ENCODE measurements at places on chromosomes 6 and 20.
A peak's percentile ranks its signal among the peaks of the same experiment; 100 is the strongest.

- no peak for DNase-seq
Observed at GRCh38 chr6:148035806-148036390, 306.7 kb upstream of the SASH1 start.

- DNase-seq, result no peak
Observed at GRCh38 chr6:92024110-92024509, 1395.2 kb downstream of the EPHA7 start.

- no peak for DNase-seq
Observed at GRCh38 chr20:51340451-51340840, 202.1 kb downstream of the NFATC2 start.

GRCh38 chr6:25288518-25288917 lies 9.3 kb downstream of the CARMIL1 start:
- DNase-seq, result no peak

GRCh38 chr6:21599051-21599696 lies 5.6 kb downstream of the SOX4 start:
- DNase-seq, result no peak

DNA sequence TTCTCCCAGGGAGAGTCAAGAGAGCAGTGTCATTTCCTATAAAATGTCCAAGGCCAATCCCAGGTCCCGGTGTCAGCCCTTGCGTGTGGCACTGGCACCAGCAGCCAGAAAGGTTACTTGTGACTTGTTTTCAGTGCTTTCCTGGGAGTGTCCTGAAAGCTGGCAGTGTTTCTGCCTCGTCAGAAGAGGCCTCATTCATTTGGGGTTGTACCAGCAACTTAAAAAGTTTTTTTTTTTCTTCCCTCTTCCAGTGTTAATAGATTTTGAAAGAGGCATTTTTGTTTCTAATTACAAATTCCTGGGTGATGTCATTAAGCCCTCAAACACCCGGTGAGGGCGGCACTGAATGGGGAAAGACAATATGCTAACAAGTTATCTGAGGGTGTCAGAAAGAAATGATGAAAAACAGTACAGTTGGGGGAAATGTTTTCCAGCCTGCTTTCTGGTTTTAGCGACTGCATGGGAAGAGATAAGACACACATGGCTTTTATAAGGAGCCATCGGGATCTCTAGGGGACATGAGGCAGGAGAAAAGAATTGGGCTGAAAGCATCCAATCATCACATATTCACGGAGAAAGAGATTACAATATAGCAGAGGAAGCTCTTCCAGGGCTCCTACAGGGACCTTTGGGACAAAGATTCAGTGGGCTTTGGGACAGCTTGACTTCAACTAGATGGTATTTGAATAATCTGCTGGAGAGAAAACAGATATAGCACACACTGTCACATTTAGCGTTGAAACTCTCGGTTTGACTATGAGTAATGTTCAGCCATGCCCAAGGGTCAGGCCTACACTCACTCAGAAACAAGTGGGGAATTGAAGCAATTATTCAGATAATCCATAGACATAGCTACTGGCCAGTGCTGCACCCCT lies 153.0 kb downstream of the BCAS1 start:
- DNase-seq, result peak; percentile 49

- no peak for DNase-seq
Observed at GRCh38 chr6:144899161-144899560, 614.0 kb downstream of the UTRN start.

GRCh38 chr6:113995634-113996033 lies 24.7 kb upstream of the HDAC2 start:
- no peak for DNase-seq

- DNase-seq, result no peak
Observed at GRCh38 chr20:49620364-49621240, 52.7 kb upstream of the PTGIS start.

DNA sequence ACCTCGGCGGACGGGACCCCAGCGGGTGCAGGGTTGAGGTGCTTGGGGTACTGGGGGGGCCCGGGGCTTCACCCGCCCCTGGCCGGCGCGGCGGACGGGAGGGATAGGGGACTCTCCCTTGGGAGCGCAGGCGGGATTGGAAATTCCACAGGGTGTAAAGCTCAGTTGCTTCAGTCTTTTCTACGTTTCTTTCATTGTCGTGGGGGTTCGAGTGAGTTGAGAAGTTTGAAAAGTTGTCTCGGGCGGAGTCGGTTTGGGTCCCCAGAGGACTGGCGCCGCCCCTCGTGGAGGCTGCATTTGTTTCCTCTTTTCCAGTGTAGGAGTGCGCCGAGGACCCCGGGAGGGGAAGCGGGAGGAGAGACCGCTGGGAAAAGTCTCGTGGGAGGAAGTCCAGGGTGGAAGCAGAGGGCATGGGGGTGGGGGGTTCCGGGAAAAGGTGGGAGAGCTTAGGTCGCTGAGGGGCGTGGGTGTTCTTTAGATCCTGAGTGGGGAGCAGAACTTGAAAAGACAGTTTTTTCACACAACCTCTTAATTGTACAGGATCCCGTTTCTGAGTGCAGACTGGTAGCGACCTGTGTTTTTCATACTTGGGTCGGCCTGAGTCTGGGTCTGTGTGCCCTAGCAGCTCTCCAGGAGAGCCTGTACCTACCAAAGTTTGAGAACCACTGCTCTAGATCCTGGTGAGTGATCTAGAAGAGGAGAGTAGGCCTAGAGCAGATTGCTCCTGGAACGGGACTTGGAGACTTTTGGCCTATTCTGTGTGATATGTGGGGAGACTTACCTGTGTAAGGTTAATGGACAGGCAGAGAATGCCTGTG lies 495 bp downstream of the FAM83B start:
- DNase-seq, result no peak

- DNase-seq, result no peak
Observed at GRCh38 chr6:138292482-138292881, 74.2 kb upstream of the PBOV1 start.

GRCh38 chr20:16821211-16822089 lies 73.3 kb downstream of the OTOR start:
- no peak for DNase-seq

- DNase-seq, result no peak
Observed at GRCh38 chr20:34022839-34023234, 29.1 kb downstream of the RALY start.

- DNase-seq, result no peak
Observed at GRCh38 chr20:63254606-63255384, 532 bp upstream of the NKAIN4 start.

- no peak for DNase-seq
Observed at GRCh38 chr20:62197311-62197710, 14.5 kb downstream of the MTG2 start.

DNA sequence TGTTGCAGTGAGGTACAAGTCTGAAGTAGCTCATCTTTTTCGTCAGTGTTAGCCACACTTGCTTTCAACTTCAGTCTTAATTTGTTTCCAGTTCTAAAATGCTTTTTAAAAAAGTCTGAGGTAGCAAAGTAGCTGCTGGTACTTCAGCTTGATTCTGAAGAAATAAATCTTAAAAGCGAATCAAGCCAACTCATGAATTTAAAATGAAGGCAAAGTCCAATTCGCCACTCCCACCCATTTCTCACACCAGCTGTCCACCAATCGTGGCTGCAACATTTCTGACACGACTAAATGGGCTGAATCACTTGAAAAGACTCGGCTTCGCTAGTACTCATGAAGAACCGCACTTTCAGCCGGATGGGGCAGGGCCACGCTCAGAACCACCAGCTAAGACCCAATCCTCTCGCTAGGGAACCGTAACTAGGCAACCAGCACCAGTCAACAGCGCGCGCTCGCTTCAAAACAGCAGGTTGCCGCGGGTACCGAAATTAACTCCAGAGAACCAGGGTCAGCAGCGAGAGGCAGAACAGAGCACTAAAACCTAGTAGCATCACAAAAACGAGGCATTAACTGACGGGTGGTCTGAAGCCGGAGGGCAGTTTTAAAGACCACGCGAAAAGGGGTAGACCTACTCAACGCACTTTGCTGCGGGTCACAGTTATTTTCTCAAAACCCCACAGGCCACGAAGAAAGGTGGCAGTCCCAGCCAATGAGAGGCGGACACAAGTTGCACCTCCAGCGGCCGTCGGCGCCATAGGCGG lies 900 bp downstream of the BCLAF1 start:
- peak; percentile 88 for DNase-seq

DNA sequence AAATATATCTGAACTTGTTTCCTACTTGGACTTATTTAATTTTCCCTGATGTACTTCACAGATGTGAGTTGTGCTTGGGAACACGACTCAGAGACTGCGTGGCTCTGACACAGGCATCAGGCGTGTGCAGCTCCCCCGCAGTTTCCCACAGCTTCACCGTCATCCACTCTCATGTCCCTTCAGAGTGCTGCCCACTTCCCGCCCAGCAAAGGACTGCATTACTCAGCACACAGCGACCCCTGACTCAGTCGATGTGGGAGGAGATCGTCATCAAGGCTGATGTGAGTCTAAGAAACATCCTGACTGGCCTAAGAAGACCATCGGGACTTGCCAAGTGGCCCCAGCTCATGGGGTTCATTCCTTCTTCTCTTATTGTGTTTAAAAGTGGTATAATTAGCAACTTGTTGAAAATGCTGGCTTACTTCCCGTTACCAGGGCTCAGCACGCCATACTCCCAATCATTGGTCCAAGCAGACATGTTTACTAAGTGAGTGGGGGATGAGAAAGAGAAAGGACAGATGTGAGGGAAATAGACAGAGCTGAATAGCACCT lies 539.4 kb upstream of the JARID2 start:
- DNase-seq, result peak; percentile 84

DNA sequence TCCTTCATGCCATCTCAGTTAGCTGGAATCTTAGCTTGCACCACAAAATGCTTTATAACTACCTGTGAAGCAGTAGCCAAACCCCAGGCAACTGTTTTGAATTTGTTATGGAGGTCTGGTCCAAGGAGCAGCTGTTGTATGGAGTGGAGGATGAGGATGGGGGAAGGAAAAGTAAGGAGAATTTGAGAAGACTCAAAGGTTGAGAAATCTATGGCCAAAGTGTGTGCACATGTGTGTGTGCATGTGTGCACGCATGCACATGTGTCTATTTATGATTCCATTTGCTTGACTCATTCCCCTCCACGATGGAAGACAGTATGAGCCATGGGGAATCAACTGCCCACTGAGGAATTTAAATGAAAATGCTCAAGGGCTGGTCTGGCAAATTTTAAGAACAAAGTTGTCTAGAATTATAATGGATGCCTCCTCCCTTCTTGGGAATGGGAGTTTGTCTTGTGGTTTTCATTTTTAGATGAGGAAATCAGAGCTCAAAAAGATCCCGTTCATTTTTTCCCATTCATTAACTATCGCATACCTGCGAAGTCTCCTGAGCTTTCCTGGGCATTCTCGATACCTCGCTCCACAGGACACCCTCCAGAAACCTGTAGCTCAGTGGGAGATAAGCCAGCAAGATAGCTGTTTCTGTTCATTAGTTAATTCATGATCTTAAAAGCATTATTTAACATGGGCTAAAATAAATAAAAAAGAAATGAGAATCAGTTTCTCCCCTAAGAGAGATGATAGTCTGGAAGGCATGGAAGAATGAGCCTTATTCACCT lies 152.3 kb upstream of the NEDD9 start:
- DNase-seq, result no peak

GRCh38 chr6:40788661-40789655 lies 201.8 kb upstream of the LRFN2 start:
- DNase-seq, result no peak

DNA sequence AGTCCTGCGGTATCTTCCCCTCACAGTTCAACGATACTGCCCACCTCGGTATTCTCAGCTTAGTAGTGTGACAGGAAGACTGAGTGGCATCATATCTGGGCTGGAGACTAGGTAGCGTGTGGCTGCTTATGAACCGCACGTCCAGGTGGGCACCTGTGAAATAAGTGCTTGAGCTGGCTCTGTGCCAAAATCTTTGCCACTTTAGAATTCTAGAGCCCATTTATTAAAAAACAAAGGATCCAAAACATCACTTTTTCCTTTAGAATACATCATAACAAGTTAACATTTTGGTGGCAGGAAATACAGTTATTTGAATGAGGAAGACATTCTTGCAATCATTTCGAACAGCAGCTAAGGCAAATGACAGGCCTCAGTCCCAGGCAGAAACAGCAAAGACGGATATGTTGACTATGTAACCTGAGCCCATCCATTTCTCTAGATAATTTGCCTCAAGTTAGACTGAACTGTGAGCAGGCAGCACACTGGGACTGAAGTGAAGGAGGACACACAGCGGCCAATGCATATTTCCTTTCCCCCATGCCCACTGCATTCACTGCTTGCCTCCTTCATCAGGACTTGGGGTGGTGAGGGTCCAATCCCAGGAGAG lies 136.6 kb downstream of the GMDS start:
- no peak for DNase-seq

DNA sequence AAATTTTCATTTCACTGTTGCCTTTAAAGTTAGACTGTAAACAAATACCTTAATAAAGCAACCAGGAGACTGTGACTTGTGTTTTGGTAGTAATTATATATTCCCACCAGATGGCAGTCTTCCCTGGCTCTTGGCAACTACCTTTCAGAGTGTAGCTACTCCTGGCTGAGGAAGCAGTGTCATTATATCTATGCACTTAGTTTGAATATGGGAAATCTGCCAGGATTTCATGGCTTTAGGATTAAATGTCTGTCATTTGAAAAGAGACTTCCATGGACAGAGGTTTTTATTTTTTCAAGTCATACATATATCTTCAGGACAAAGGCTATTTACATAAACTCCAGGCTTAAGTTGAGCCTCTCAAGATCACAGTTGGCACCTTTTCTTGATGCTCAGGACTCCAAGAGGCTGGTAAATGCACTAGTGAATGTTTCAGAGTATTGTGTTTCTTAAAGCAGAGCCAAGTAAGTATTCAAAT lies 160.1 kb downstream of the C6orf58 start:
- no peak for DNase-seq

GRCh38 chr6:80133020-80133419 lies 26.5 kb downstream of the BCKDHB start:
- DNase-seq, result no peak

DNA sequence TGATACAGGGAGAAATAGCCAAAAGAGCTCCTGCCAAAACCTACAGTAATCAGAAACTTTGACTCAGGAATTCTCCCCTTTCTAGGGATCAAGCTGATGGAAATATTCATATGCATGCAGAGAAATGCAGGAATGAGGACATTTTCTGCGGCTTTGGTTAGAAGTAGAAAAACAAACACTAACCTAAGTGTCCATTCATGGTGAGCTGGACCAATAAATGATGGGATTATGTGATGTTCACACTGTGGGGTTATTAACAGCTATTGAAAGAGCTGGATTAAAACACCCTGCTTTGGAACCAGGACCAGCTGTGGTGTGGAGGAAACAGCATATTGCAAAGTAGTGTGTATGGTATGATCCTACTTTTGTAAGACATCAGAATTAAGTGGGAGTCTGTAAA lies 143.1 kb downstream of the SYCP2 start:
- no peak for DNase-seq

- DNase-seq, result peak; percentile 82
Observed at GRCh38 chr20:325889-326644, 715 bp downstream of the SOX12 start.

GRCh38 chr6:125001684-125002405 lies 39.6 kb downstream of the RNF217 start:
- DNase-seq, result no peak

- DNase-seq, result no peak
Observed at GRCh38 chr20:32523613-32524213, 61.4 kb downstream of the NOL4L start.
